ENCODE measurements at places on chromosomes 2 and 18.

DNA sequence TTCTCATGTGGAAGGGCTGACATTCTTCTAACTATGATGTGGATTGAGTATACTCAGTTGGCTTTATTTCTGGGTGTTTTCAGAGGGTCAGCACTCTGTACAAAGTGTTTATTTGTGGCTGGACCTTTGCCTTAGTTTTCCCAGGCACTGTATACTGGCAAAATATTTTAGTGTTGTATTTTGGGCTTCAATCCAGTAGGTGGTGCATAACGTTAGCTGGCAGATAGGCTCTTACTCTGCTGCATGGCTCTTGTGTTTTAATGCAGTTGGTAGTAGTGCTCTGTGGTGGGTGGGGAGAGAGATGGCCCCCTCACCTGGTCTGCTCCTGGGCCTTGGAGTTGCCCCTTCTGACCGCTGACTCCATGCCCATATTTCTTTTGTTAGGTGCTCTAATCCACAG, 75.6 kb upstream of the REG3A start:
- DNase-seq, result no peak

- DNase-seq, result no peak
Observed at GRCh38 chr2:32357318-32358110, 691 bp downstream of the BIRC6 start.

- no peak for DNase-seq
Observed at GRCh38 chr18:9392726-9393125, 58.2 kb downstream of the TWSG1 start.

DNA sequence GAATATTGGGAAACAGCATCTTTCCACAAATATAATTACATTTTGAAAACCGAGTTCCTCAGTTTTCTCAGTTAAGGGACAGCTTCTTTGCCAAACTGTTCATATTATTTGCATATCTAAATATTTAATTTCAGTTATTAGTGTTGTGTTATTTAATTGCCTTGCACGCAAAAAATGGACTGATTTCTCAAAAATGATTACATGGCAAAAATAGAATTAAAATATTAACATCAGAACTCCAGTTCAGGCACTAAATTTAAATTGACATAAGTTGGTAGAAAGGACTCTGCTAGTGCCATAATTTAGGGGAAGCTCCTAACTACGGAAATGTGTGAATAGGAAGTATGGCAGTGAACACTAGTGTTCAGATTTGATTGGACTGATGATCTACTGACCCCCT, 209.6 kb downstream of the PARD3B start:
- DNase-seq, result no peak

GRCh38 chr2:159633219-159633618, 16.9 kb upstream of the BAZ2B start:
- DNase-seq, result no peak

- DNase-seq, result no peak
Observed at GRCh38 chr18:3060667-3061580, 48.0 kb upstream of the LPIN2 start.

- no peak for DNase-seq
Observed at GRCh38 chr2:152881527-152881926, 163.1 kb downstream of the ARL6IP6 start.

GRCh38 chr2:23385351-23385747, 370 bp downstream of the KLHL29 start:
- no peak for DNase-seq

GRCh38 chr2:46555646-46556234, 76.4 kb downstream of the TMEM247 start:
- no peak for DNase-seq

- no peak for DNase-seq
Observed at GRCh38 chr2:173865971-173866873, 99.0 kb downstream of the SP3 start.

DNA sequence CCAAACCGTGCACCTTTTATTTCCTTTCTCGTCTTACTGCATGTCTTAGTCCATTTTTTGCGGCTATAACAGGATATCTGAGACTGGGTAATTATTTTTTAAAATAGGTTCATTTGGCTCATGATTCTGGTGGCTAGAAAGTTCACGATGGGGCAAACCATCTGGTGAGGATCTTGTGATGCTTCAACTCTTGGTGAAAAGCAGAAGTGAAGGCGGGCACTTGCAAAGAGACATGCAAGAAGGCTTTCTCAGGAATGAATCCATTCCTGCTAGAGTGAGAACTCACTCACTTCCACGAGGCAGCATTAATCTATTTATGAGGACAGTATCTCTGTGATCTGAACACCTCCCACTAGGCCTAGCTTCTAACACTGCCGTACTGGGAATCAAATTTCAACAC, 327.1 kb upstream of the RBMS1 start:
- DNase-seq, result no peak
